ENCODE measurements at places on chromosomes 2 and 18. TPM values are rescaled to one million over a fixed set of nuclear protein-coding genes. Genes with fewer than 3 reads are reported as not detected.

- DNase-seq = no peak
Measured at GRCh38 chr2:82674652-82675051, 1784.4 kb downstream of the SUCLG1 start.

DNA sequence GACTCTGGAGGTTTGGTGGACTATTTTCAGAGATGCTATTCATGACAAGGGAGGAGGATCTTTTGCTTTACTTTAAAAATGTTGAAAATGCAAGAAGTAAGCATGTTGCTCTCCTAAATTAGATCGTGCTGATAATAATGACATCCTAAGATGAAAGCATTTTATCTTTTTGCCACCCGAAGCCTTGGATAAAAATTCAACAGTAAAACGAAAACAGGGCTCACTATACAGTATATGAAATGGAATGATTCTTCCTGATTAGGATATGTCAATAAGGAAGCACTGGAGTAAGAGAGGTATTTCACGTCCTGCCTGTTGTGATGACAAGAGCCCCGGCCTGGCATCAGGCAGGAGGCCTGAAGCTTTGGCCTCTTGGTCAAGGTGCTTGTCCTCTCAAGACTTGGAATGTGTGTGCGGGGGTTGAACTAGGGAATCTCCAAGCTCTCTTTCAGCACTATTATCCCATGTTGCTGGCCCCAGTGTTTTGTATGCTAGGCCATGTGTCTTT lies 306.0 kb downstream of the MTX2 start:
- no peak for DNase-seq

GRCh38 chr2:30436859-30437435 lies 10.1 kb upstream of the LCLAT1 start:
- DNase-seq = no peak

GRCh38 chr2:64101141-64101591 lies 43.1 kb downstream of the PELI1 start:
- DNase-seq = no peak

GRCh38 chr2:182999348-183000028 lies 38.8 kb downstream of the NCKAP1 start:
- DNase-seq = no peak

DNA sequence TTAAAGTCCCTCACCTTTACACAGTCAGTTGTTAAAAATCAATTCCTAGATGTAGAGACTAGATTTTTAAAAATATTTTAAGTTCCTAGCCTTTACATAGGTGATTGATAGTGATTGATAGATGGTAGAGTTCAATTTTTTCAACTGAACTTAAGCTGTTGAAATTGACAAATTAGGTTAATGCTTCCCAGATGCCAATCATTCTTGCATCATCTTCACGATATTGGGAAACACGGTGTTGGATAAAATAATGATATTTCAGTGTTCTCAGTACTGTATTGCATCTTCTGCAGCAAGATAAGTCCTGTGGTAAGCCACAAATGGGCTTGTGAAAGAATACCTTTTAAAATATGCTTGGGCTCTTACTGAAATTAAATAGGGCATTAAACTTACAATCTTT lies 667.6 kb downstream of the STK39 start:
- DNase-seq = no peak

GRCh38 chr2:122707224-122707824 lies 951.9 kb downstream of the TSN start:
- no peak for DNase-seq

GRCh38 chr2:30512243-30512886 lies 65.3 kb downstream of the LCLAT1 start:
- no peak for DNase-seq

DNA sequence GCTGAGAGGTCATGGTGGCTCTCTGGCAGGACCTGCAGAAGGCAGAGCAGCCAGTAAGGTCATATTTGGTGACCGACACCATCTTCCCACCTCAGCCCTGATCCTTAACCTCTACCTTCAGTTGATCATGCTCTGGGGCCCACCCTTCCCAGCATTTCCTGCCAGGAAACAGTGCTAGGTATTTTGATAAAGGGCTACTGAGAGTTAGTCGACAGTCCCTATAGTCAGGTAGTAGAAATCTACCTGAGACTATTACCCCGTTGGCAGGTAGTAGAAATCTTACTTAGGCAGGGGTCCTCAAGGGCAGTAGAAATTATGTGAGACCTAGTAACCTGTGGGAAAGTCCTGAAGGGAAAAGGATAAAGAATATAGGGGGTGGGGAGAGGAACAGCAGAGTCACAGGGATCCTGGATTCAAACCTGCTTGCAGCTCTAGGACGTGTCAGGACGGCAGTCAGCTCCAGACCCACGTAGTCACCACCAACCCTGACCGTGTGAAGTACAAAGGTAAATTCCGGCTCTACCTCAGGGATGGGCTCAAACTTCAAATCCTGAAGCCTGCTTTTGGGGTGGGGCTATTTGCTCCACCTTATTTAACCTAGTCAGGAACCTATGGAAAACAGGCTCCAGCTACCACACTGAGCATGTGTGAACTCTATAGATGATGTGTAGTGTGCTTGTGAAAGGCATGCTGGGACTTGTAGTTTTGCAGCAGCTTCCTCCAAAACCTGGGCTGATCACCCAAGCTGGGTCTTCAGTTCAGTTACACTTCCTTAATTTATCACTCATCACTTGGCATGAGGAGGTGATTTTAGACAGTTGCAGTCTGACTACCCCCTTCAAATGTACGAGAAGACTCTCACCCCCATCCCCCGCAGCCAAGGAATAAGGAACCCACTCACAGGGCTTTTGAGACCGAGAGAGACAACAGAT lies at the start of gene DQX1:
Gene DQX1 (minus strand): TSS at position 515 of the 932 bp plus-strand sequence. CDS start 502 bp downstream, at position 13.
- DNase-seq = no peak

DNA sequence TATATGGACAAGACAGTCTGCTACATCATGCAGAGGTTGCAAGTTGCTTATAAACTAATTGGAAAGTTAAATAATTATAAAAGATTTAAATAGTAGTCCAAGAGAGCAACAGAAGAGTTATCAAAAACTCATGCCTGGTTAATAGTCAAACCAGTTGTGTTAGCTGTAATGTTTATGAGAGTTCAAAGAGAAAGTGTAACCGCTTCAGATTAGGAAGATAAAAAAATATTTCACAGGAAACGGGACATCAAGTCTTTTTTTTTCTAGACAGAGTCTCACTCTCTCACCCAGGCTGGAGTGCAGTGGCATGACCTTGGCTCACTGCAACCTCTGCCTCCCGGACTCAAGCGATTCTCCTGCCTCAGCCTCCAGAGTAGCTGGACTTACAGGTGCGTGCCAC lies 34.6 kb upstream of the RNF125 start:
- DNase-seq = no peak

DNA sequence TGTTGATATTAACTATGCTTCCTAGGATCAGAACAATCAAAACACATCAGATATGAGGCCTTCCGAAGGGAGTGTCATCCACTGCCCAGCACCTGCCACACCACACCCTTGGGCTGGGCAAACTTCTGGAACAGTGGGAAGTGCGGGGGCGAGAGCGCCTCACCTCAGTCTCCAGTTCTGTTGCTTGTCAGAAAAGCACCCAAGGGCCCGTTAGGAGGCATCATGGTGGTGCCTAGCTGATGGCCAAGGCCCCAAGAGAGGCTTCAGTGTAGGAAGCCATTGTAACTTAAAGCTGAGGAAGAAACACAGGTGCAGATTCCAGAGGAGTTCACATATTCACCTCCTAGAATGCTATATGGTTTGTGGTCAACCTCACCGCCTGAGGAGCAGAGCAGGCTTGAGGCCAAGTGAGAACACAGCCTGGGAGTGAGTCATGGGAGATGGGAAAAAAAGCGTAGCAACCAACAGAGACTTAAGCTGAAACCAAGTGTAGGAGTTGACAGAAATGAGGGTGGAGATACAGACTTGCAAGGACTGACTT lies 85.1 kb upstream of the ATL2 start:
- DNase-seq = no peak

- DNase-seq = no peak
Measured at GRCh38 chr2:31735716-31736115, 155.0 kb upstream of the SRD5A2 start.

DNA sequence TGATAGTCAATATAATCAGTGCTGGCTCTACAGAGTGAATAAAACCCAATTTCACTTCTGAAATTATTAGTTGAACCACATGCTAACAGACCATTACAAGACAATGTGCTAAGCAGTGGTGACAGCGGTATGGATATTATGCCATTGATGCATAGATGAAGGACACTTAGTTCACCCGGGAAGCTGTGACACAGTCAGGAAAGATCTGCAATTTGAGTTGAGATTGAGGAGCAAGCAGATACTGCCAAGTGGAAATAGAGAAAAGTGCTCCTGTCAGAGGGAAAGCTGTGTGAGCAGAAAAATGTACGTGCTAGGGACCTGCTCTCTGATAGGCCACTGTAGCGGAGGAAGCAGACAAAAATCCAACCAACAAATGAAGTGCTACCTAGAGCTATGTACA lies 529.5 kb upstream of the CDH2 start:
- DNase-seq = no peak

GRCh38 chr18:78612801-78613200 lies 366.8 kb upstream of the SALL3 start:
- DNase-seq = no peak

DNA sequence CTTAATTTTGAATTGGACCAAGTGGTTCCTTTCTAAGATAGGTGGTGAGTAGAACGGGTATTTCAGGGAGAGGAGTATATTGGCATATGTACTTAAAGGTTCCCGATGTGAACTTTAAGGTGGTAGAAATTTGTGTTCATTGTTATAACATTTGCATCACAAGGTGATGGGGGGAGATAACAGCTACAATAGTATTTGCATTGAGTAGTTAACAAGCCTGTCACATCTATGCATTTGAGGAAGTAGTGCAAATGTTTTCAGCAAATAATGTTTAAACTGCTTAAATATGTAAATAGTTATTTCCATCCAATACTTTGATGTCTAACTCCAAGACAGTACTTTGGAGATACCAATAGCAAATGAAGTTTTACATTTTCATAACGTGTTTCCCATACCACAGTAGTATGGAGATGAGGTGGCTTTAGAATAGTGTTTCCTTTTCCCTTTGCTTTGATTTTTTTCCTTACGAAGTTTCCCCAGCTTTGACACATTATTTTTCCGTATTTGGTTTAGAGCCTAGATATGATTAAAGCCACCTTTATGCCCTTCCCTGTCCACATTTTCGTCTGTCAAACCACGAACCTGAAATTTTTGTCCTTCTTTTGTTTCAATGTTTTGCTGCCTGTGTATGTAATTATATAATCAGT lies 46.6 kb downstream of the VAPA start:
- no peak for DNase-seq

DNA sequence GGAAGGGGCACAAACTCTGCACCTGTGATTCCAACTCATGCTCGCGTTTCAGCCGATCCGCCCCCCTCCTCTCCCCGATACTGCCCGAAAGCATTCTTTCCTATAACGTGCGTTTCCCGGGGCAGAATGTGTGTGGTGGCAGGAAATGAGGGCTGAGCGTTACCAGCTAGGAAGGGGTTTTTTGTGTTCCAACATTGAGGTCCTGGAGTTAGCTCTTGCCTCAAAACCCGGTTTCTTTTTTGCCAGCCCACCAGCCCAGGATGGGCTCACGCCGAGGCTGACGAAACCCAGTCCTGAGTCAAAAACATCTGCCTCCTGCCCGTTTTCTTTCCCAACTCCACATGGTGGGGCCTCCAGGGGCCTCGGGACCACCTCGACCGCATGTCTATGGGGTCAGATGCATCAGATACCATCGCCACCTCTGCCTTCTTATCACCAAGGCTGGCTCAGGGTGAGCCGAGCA lies 113.7 kb upstream of the COPS8 start:
- DNase-seq = no peak

GRCh38 chr18:47425365-47425764 lies 173.9 kb upstream of the SKOR2 start:
- DNase-seq = no peak

- DNase-seq = no peak
Measured at GRCh38 chr2:22904126-22904684, 480.8 kb upstream of the KLHL29 start.

DNA sequence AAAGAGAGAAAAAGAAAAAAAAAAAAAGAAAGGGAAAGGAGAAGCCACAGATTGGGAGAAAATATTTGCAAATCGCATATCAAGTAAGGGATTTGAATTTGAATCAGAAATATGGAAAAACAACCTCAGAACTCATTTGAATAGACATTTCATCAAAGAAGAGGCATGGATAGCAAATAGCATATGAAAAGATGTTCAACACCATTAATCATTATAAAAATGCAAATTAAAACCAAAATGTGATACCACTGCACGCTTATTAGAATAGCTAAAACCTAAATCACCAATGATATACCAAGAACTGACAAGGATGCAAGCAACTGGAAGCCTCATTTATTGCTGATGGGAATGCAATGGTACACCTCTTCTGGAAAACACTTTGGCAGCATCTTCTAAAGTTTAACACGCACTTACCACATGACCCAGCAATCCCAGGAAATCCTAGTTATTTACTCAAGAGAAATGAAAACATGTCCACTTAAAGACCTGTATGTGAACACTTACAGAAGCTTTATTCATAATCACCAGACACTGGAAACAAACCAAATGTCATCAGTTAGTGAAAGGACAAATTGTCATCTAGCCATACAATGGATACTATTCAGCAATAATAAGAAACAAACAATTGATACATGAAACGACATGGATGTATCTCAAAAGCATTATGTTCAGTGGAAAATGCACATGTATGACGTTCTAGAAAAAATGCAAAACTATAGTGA lies 10.3 kb downstream of the DNER start:
- no peak for DNase-seq

DNA sequence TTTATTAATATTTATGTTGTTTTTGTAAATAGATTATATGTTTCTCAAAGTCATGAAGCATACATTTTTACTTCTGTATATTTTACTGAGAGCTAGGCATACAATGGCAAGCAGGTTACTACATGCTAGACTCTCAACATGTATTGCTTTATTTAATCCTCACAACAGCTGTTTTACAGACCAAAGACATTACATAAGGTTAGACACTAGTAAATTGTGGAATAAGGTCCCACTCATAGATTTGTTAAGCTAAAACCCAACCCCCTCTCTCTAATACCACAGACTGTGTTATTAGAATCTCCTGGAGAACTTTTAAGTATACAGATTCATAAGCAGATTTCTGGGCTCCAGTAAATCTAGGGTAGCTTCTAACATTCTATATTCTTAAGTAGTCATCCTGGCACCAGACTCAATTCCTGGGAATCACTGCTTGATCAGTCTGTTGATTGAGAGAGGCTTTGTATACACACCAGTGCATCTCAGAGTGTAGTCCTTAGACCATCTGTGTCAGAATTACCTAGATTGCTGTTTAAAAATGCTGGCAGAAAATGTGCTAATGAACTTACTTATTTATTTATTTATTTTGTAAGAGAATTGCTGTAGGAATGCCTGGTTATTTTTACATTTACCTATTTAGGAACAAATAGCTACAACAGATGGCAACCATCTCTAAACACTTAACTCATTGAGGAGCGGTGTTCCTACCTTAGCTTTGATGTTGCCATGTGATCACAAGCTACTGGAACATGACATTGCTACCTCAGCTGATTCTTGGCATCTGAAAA lies 153.5 kb upstream of the CAVIN2 start:
- DNase-seq = no peak

- DNase-seq = no peak
Measured at GRCh38 chr2:219737270-219737691, 109.9 kb downstream of the SLC4A3 start.

The ALLC gene
- polyA plus RNA-seq = not detected

The KCNF1 gene
- polyA plus RNA-seq = not detected

The KDM3A gene
- polyA plus RNA-seq = 21.1 TPM

The CD207 gene
- not detected for polyA plus RNA-seq

The SLC9A4 gene
- not detected for polyA plus RNA-seq

The SP9 gene
- polyA plus RNA-seq = not detected

The DYSF gene
- polyA plus RNA-seq = 3.9 TPM

The UGT1A10 gene
- polyA plus RNA-seq = not detected

The PSMD1 gene
- 60.6 TPM for polyA plus RNA-seq

The PROKR1 gene
- not detected for polyA plus RNA-seq
